CD4-positive, CD25-positive, alpha-beta regulatory T cell (primary cell): ENCODE measurements at places on chromosomes 16 and 17. TPM values are rescaled to one million over a fixed set of nuclear protein-coding genes. Genes with fewer than 3 reads are reported as not detected.

DNA sequence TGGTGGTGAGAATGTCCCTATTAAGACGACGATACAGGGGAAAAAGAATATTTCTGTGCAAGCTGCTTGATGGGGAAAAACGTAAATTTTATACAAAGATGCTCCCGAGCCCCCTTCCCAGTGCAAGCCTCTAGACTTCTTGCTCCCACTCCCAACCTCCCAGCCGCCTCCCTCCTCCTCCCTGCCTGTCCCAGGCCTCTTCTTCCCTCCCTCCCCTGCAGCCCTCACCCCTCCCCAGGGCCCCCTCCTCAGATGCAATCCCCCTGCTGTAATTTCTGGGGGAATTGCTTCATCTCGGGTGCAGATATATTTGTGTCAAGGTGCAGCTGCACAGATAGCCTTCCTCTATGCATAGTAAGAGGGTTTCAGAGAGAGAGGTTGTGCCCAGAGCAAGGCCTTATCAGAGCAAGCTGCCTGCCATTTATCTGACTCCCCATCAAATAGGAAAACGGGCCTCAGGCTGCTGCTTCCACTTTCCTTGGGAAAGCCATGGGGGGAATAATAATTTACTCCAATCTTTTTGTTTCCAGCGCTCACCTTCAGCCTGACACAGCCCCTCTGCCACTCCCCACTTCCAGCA, 47.4 kb upstream of the LHX1 start:
- DNase-seq = no peak

Gene TSNAXIP1
- polyA plus RNA-seq = not detected

DNA sequence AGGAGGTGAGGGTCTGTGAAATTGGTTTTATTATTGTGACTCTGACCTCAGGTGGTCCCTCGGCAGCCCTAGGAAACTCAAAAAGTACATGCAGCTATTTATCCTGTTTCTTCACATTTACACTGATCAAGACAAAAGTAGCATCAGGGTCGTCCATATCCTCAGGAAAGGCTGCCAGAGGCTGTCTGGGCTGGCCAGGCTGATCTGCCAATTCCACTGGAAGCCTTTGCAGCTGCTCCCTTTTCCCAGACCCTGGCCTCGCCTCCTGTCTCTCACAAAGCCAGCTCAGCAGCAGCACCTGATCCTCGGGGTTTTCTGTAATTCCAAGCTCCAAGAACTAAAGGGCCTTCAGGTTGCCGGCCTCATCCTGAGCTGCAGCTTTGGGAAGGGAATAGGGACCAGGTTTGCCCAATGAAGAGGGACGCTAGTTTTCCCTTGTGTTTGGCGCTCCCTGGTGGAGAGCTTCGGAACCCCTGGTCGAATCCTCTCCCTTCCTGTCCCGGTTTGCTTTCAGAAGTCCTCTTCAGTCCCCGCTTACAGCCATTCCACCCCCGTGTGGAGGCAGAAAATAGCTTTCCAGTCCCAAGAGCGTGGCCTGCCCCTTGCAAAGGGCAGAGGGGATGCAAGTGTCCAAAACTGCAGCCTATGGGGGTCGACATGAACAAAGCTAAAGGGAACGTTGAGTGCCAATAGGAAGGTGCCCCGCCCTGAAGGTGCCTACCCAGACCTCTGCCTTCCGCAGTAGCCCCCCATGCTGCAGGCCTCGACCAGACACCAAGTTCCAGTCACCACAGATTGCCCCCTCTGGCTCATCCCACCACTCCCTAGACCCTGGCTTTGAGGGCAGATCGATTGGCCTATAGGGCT, 13.4 kb downstream of the MFSD6L start:
- peak; percentile 20 for DNase-seq

Gene CHST5
- not detected for polyA plus RNA-seq

Gene SPAG9
- polyA plus RNA-seq = 6.8 TPM

GRCh38 chr16:49365711-49366509, 7.7 kb upstream of the C16orf78 start:
- no peak for DNase-seq

DNA sequence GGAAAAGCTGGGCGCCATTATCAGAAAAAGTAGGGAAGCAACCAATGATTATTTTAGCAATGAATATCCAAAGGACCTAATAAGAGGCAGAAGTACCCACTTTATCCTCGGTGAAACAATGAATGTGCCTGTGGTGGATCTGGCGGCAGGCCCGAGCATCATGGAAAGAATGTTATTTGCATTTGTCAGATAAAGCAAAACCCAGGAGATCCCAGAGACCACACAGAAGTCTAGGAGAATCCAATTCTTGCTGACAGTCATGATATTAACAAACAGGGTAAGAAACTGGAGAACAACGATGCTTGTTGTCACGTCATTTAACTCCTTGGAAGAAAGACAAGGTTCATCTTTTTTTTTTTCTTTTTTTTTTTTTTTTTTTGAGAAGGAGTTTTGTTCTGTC, 12.0 kb upstream of the TNRC6A start:
- DNase-seq = no peak

DNA sequence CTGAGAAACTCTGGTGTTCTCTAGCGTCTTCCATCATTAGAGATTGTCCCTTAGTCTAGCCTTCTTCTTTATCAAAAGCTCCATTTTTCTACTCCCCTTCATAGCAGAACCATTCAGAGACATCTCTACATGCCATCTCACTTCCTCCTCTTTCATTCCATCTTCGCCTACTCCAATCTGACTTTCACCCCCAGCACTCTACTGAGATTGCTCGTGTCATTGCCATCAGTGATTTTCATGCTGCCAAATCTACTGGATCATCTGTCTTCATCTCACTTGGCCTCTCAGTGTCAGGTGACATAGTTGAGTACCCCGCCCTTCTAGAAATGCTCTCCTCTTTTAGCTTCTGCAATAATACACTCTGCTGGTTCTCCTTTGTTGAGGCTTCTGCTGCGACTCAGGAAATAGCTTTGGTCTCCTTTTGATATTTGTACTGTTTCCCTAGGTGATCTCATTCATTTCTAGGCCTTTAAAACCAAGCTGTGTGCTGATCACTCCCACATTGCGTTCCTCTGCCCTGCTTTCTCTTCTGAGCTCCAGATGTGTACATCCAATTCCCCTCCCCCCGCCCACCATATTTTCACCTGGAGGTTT, 119.1 kb downstream of the FTO start:
- DNase-seq = no peak

- DNase-seq = no peak
These were observed 124.2 kb downstream of the CDK5R1 start for GRCh38 chr17:32610943-32611342.

DNA sequence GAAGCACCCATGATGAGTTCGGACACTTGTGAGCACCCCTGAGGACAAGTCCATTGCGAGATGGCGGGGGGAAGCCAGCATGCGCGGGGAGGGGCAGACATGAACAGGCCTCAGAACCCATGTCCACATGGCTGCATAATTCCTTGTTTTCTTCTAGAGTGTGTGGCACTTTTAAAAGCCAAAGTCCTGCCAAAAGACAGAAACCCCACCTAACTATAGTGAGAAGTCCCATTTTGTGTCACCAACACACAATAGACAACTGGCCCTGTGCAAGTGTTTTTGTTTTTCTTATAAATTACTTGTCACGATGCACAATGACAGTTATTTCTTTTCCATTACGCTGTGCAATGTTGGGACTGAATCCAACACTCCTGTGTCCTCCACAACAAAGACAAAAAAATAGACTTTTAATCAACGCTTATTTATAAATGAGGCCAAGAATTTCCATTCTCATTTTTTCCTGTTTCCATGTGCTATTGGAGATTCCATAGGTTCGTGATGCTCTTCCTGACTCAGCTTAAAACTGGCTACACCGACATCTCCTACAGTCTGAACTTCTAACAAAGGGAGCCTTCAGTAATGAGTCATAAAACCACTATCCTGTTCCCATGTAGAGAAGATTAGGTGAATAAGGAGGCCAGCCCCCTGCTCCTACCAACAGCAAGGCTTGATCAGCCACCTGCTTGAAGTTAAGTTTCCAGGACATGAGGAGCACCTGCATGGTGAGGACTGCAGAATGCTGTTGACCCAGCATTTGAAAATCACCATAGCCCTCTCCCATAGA, 98.9 kb downstream of the ZNF423 start:
- DNase-seq = no peak
